ENCODE measurements at places on chromosomes 7 and 10. TPM values are rescaled to one million over a fixed set of nuclear protein-coding genes. Genes with fewer than 3 reads are reported as not detected.

DNA sequence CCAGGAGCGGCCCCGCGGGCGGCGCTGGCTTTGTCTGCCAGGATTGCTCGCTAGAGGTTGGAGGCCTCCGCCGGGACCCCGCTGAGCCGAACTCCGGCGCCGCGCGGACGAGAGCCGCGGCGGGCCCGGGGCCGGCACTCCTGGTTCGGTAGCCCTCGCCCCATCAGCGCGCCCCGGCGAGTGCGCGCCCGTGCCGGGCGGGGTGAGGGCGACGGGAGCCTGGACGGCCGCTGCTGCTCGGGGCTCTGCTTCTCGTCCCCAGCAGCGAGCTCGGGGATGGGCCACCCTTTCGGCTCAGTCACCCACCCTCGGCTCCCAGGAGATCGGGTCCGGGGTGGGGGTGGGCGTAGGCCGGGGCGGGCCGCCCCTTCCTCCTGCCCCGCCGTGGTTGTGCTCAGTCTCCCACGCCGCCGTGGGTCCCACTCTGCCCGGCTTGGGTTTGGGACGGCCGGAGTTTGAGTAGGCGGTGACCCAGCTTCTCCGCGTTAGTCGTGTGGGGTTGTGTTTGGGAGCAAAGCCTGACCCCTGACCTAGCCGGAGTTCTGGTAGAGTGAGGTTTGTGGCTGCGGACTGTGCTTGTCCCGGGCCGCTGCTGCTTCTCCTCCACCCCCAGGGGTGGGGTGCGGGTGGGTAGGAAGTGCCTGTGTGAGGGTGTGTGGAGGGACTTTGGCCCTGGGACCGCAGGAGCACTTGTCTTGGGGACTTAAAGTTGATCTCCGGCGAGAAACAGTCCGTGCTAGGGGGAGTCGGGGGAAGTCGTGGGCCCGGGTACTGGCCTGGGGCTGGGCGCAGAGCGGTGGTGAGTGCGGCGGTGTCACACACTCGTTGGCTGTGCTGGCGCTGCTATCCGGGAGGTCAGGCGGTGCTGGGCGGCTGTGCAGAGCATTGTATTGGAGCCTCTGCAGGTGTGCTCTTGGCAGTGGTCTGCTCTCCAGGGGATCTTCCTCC lies 677 bp downstream of the TSPAN14 start:
- no peak for DNase-seq

DNA sequence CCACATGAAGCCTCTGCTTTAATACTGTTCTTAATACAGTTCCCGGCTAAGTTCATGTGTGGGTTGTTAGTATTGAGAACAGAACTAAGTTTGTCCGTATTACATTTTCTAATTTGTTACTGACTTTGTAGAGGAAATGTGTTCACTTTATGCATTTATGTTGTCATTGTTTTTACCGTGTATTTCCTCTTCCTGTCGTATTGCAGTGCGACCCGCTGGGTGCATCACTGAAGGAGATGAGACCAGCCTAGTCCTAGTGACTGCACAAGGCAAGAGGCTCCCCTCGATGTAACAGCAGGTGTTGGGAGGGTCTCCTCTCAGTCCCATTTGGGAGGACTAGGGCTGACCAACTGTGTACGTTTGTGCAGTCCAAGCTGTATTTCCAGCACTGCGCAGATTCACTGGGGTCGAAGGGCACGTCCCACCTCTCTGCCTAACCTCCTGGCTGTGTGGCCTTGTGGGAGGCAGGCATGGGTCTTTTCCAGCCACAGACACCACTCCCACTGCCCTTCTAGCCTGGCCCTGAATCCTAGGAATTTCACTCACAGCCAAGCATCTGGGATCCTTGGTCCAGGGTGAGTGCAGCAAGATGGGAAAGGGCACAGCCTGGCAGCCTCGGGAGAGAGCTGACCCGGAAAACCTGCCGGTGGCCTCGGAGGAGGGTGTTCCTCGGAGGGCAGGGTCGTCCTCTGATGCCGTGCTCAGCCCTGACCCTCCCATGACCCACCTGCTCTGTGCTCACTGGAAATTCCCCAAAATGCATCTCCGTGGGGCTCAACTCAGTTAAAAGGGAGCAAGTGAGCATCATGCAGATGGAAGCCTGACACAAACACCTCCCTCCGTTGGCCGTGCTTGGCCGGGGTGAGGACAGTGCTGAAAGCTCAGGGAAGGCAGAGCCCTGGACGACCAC lies 63.9 kb upstream of the FAM20C start:
- no peak for DNase-seq

DNA sequence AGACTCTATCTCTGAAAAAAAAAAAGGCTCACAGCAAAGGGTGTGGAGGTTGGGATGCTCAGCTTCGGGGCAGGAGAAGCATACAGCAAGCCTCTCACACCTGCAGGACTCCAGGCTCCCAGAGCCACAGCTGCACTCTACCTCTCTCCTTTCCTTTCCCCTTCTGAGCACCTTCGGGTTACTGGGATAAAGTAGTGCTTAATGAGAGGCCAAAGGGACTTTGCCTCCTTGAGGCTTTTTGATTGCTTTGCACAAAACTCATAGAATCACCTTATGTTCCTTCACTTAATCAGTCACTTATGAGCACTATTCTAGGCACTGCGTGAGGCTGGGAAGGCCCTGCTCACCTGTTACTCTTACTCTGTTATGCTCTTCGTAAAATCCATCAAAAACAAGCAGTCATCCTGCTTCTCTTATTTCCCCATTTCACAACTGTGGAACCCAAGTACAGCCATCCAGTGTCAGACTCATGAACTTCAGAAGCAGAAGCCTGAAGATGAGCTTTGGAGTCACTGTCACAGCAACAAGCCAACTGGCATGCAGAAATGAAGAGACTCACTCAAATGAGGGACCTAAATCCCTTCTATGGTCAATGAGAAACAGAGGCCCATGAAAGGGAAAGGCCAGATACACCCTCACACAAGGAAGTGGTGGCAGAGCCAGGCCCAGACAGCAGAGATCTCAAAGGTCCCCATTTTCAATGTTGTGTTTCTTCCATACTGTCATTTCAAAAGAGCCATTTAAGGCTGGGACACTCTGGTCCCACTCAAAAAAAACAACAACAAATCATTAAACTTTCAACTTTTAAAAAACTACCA lies 205.4 kb downstream of the KCNMA1 start:
- DNase-seq = no peak

- DNase-seq = no peak
These were observed 19.9 kb upstream of the INSYN2A start for GRCh38 chr10:127216274-127216673.

- no peak for DNase-seq
These were observed 657.0 kb downstream of the SDK1 start for GRCh38 chr7:3958109-3958483.

- DNase-seq = no peak
These were observed 275.2 kb downstream of the PHTF2 start for GRCh38 chr7:78073609-78074382.

- DNase-seq = peak; percentile 20
These were observed 401 bp downstream of the LRRC27 start for GRCh38 chr10:132332433-132332754.

DNA sequence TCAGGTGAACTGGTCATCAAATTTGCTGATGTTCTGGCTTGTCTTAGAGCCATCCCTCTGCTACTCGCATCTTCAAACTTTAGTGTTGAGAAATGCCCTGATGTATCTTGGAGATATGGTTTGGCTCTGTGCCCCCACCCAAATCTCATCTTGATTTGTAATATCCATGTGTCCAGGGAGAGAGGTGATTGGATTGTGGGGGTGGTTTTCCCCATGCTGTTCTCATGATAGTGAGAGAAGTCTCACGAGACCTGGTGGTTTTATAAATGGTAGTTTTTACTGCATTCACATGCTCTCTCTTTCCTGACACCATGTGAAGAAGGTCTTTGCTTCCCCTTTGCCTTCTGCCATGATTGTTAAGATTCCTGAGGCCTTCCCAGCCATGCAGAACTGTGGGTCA lies 74.0 kb upstream of the AFAP1L2 start:
- DNase-seq = no peak

GRCh38 chr7:7384228-7384627 lies 151.4 kb downstream of the COL28A1 start:
- DNase-seq = no peak

GRCh38 chr7:116212869-116213268 lies 2.5 kb downstream of the TES start:
- DNase-seq = peak; percentile 93

- DNase-seq = no peak
These were observed 1.9 kb downstream of the CACNB2 start for GRCh38 chr10:18142151-18142550.

DNA sequence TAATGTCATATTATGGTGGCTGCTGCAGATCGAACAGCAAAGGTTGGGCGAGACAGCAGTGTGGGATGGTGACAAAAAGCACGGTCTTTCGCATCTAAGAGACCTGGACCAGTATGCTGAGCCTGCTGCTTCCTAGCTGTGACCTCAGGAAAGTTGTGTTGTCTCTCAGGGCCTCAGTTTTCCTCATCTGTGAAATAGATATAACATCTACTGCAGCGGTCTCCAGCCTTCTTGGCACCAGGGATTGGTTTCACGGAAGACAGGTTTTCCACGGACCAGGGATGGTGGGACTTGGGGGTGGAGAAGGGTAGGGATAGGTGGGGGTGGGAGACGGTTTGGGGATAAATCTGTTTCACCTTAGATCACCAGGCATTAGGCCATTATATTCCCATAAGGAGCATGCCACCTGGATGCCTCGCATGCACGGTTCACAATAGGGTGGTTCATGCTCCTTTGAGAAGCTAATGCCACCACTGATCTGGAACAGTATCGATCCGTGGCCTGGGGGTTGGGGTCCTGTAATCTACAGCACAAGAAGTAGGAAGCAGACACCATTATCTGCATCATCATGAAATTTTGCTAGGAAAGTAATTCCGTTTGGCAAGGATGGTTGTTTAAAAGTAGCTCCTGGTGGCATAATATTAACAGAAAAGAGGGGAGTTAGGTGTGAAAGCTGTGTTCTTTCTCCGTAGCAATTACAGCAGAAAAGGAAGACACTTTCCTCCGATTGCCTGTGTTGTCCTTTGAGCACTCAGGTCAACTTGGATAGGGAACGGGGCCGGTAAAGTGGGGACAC lies 10.8 kb downstream of the KLF6 start:
- DNase-seq = peak; percentile 46

- no peak for DNase-seq
These were observed 22.0 kb downstream of the ADRA2A start for GRCh38 chr10:111098679-111099437.

DNA sequence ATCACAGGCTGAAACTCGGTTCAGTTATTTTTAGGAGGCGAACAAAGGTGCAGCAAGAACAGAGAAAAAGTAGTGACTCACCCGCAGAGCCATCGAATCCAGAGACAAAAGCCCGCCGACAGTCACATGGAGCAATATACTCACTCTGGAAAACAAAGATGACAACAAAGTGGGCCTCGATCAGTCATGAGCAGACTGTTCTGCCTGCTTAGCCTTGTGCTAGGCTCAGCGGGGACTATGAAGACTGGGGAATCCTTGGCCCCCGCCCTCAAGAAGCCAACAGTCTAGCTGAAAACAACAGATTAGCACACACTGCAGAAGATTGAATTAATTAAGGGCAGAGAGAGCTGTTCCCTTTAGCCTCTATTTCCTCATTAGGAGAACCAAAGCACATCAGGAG lies 30.4 kb downstream of the XPNPEP1 start:
- peak; percentile 66 for DNase-seq

DNA sequence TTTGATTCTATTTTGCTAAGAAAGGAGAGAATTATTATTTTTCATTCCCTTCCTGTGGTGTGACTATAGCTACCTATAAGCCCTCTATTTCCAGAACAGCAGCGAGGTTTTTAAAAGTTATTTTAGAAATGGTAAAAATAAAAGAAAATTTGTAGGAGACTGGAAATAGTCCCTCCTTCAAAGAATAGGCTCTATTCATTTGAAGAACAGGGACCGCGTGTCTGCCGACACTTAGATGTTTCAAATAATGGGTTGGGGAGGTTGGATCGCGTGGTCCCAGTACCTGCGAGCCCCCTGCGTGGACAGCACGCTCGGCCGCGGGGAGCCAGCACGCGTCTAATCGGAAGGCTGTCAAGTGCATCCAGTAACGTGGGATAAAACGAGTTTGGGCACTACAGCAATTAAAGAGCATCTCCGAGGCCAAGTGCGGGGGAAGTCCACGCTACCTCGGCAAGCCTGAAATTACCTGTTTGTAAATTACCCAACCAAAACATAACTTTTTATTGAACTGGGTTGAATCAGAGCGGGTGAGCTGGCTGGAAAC lies 1.0 kb downstream of the CACNA2D1 start:
- peak; percentile 14 for DNase-seq

DNA sequence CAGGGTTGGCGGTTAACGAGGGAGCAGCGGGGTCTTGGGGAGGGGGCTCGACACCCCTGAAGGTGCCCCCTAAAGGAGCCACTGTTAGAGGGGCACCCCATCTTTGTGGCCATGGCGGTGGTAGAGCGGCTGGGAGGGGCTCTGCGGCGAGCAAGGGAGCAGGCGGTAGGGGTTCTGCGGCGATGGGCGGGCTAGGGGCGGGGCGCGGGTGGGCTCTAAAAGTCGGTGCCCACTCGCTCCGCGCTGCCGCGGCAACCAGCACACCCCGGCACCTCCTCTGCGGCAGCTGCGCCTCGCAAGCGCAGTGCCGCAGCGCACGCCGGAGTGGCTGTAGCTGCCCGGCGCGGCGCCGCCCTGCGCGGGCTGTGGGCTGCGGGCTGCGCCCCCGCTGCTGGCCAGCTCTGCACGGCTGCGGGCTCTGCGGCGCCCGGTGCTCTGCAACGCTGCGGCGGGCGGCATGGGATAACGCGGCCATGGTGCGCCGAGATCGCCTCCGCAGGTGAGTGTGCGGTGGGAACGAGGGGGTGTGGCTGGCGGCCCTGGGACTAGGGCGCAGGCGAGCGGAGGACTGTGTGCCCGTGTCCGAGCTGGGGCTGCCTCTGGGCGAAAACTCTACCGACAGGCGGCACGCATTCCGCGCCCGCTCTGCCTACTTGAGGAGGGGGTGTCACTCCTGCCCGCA lies at the start of gene MEST:
Gene MEST, plus strand, starts transcription at position 245 of the 682 bp plus-strand sequence. Its CDS starts 229 bp downstream, at position 474.
- peak; percentile 60 for DNase-seq

GRCh38 chr7:45451342-45452035 lies 122.7 kb upstream of the ADCY1 start:
- DNase-seq = peak; percentile 4

The ASZ1 gene
- total RNA-seq = under 0.01 TPM

The MRPS24 gene
- total RNA-seq = 108 TPM

The HIPK2 gene
- total RNA-seq = 7.1 TPM

The FEZF1 gene
- total RNA-seq = not detected

The CYP3A5 gene
- total RNA-seq = under 0.01 TPM

The ZSCAN25 gene
- 13.4 TPM for total RNA-seq

The DNAJC2 gene
- 17.7 TPM for total RNA-seq

The LIPJ gene
- total RNA-seq = under 0.01 TPM

The PLXNA4 gene
- under 0.01 TPM for total RNA-seq
